ENCODE measurements at places on chromosomes 3 and 15.

DNA sequence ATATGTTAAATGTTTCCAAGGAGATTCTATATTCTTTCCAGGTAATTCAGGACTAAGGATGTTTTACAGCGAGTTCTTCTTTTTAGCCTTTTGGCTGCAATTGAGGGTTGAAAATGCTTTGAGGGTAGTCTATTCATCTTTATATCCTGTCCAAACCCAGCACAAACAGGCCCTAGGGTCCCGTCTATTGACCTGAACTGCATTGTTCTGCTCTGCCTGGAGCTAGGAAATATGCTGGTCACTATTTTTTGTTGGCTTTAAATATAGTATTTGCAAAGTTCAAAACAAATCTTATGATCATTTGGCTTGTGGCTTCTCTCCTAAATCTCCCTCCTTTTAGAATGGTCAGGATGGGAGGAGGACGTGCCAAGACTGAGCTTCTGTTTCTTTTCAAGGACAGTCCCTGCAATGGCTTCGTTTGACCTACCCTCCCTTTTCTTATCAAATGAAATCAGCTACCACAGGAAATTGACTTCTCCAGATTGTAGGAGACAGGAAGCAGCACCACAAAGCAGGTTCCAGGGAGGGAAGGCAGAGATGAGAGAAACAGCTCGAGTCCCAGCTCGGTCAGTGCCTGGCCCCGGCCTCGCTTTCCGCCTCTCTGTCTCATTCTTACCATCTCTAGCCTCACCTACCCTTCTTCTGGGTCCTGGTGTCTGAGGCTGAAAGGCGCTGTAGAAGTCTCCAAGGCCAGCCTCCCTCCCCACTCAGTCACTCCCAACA, 27.6 kb upstream of the NRROS start:
- DNase-seq = no peak

DNA sequence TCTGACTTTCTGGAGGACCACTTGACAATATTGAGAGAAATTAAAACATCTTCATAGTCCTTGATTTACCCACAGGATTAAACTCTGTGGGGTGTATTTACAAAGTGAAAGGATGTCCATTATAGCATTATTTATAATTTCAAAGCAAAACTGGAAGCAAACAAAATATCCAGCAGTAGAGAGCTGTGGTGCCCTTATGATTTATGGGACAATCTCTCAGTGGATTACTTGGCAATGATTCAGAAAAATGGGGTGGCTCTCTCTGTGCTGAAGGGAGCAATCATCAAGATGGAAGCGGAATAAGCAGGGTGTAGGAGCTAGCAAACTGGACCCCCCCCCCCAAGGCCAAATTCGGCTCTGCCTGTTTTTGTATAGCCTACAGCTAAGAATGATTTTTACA, 9.0 kb downstream of the PPCDC start:
- no peak for DNase-seq

GRCh38 chr3:8610951-8611350, 33.6 kb downstream of the SSUH2 start:
- DNase-seq = no peak

DNA sequence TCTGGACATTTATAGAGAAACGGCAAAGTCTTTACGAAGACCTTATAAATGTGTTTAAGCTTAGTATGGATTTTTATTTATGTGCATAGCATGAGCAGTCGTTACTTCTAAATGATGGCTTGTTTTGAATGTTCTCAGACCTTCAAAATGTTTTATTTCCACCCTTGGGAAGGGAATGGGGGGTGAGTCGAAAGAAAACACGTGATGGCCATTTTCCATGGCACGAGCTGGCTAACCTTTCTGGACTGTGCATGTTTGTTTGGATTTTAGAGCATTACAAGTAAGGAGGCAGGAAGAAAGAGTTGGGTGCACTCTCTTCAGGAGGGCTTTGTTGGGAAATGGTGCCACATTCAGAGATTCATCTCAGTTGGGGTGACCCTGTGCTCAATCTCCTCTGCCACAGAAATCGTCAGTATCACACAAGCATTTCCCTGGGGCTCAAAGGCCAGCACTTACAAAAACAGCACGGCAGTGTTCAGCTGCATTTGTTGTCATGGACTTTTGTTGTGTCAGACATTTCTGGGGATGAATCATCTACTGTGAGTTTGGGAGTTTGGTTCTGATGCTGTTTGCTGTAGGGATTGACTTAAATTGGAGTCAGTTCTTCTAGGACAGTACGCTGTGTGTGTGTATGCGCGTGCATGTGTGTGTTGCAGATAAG, 52.3 kb upstream of the ADAMTS9 start:
- DNase-seq = no peak

- DNase-seq = no peak
These were observed 169.1 kb upstream of the CCDC54 start for GRCh38 chr3:107208100-107208499.

DNA sequence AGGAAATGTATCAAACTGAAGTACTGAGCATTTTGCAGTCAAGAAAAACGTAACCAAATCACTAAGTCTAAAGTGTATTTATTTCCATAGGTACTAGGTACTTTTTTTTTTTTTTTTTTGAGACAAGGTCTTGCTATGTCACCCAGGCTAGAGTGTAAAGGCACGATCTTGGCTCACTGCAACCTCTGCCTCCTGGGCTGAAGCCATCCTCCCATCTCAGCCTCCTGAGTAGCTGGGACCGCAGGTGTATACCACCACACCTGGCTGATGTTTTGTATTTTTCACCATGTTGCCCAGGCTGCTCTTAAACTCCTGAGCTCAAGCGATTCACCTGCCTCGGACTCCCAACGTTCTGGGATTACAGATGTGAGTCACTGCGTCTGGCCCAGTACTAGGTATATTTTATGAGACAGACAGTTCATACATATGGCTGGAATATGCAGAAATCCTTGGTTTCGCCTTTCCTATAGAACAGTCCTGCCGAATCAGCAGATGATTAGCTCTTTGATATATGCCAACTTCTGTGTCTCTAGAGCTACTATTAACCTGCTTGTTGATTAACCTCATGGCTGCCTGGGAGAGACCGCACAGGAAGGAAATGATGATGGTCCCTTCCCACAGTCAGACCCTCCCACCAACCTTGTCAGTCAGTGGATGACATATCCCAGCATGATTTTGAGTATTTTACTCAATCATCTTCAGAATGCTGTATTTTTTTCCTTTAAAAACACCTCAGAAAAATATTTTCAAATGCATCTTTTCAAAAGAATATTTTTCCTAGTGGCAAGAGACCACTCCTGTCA, 32.3 kb downstream of the TMOD3 start:
- peak; percentile 29 for DNase-seq

DNA sequence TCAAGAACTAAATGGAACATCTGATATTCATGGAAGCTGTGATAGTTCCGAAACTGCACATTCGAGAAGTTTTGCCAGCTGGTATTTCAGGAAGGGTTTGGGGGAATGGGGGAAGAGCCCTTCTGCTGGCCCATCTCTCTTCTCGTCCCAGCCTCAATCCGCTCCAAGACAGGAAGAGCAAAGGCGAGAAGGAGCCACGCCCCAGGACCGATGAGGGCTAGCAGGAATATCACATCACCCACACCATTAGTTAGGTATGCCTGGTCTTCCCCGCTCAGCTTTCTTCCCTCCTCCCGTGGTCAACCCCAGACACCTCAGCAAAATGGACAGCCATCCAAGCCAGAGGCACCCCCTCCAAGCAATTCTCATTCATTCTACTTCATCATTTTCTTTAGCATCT, 14.9 kb upstream of the PCSK6 start:
- DNase-seq = no peak

GRCh38 chr3:128931046-128931445, 51.6 kb downstream of the ACAD9 start:
- no peak for DNase-seq

DNA sequence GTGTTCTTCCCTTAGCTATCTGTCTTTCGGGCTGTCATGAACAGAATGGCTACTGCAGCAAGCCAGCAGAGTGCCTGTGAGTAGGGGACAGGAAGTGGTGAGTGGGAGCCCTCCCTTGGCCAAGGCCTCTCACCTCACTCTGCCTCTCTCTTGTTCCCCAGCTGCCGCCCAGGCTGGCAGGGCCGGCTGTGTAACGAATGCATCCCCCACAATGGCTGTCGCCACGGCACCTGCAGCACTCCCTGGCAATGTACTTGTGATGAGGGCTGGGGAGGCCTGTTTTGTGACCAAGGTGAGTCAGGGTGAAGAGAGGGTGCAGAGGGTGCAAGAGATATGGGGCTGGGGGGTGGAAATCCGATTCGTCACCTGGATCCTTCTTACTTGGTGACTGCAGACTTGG, 3.0 kb downstream of the DLL4 start:
- no peak for DNase-seq

GRCh38 chr3:117632191-117632590, 922.6 kb downstream of the TUSC7 start:
- no peak for DNase-seq

- DNase-seq = no peak
These were observed 142.1 kb upstream of the LRTM1 start for GRCh38 chr3:55069950-55070349.

GRCh38 chr15:72168131-72168807, 29.3 kb downstream of the GRAMD2A start:
- DNase-seq = no peak

DNA sequence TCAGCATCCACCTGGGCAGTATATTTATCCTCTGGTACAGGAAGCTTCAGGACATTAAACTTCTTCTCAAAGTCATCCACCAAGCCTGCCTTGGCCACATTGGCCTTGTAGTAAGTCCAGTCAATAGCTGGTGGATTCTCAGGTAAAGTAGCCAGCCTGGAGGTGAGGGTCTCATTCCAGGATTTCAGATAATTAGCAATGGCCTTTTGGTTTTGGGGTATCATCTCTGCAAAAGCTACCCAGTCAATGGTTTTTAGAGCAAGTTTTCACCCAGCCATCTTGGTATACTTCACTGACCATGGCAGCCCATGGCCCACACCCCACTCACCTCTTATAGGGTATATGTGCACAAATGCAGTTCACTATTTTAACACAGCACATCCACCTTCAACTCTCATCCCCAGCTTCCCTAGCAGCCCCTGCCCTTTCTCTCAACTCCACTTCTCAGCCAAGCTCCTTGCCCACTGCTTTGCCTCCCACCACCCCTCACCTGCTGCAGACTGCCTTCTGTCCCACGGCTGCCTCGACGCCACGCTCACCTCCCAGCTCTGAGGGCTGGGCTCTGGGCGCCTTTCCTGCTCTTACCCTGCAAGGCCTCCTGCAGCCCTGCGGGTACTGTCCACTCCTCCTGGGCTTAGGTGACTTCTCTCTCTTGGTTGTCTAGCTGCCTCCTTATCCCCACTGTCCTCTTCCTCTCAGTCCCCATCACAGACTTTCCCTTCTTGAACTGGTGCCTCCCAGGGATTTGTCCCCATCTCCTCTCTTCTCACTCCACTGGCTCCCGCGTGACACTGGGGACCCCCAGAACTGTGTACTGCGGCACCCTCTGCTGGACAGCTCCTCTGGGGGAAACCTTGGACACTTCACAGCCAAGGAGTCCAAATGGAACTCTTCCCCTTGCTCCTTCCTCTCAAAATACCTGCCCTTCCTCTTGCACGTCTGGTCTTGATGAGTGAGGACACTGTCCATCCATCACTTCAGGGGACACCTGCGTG, 1.7 kb upstream of the TGM5 start:
- DNase-seq = no peak

DNA sequence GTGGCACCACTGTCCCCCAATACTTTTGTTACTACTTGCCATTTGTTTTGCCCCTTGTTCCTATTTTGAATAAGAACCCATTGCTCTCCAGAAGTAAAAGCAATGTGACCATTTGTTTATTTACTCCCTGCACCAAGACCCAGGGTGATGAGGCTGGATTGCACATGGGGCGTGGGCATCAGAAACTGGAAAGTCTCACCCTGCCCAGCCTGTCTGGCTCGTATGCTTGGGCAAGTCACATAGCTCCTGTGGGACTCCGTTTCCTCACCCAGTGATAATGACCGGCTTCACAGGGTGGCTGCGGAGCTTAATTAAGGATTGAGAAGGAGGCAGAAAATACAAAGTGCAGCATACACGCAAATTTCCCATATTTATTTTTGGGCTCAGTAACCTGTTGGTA, 167.7 kb upstream of the ICE2 start:
- DNase-seq = no peak

DNA sequence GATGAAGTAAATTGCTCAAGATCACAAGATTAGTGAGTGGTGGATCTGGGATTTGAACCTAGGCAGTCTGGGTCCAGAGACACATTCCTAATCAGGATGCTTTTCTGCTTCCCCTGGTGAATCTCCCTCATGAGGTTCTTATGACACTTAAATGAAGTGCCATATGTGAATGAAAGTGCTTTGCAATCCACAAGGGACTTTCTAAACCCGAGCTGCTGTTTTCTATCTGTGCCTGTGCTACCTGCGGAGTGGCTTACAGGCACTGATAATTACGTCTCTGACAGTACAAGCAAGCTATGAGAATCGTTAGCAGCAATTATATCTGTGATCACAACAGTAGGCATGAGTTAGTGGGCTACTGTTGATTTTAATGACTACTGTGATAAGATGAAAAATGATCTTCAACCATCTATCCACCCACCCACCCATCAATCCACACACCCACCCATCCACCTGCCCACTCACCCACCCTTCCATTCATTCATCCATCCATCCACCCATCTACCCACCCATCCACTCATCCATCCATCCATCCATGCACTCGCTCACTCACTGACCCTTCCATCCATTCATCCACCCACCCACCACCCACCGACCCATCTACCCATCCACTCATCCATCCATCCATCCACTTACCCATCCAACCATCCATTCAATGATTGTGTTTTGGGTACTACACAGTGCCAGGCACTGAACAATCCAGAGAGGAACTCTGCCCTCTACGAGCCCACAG, 51.8 kb downstream of the ATP2B2 start:
- DNase-seq = no peak

GRCh38 chr3:195803289-195803908, 8.3 kb downstream of the MUC4 start:
- DNase-seq = no peak

DNA sequence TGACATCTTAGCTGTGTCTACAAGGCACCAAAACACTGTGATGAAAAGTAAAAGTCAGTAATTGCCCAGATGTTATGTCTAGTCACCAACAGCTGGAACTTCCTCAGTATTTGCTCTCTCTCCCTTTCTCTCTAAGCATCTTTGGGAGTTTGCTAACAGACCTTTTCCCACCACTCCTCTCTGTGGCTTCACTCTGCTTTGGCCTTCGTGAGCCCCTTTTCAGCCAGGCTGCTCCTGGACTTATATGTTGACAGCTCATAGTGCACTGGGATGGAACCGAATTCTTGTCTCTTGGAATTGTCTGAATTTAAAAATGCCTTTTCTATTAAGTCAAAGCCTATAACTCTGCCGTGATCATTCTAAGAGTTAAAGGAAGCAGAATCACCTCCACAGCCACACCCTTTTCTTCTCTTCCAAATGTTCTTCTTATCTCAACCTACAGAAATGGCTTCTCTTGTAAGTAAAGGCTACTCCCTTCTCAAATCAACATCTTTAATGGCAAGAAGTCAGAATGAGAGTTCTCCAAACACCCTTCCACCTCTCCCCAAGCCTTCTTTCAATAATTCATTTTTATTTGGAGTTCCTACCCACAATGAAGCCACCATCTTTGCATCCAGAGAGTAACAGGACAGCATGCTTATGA, 17.2 kb upstream of the FOXP1 start:
- no peak for DNase-seq

GRCh38 chr3:70959506-70960291, 623.8 kb downstream of the FOXP1 start:
- DNase-seq = no peak

GRCh38 chr3:104206925-104207324, 1159.8 kb upstream of the ALCAM start:
- no peak for DNase-seq
